ENCODE measurements at places on chromosomes 5 and 9.

- DNase-seq: no peak
Measured at GRCh38 chr9:80004714-80005113, 432.9 kb downstream of the TLE4 start.

GRCh38 chr5:135740475-135740874 lies 94.0 kb upstream of the SLC25A48 start:
- no peak for DNase-seq

DNA sequence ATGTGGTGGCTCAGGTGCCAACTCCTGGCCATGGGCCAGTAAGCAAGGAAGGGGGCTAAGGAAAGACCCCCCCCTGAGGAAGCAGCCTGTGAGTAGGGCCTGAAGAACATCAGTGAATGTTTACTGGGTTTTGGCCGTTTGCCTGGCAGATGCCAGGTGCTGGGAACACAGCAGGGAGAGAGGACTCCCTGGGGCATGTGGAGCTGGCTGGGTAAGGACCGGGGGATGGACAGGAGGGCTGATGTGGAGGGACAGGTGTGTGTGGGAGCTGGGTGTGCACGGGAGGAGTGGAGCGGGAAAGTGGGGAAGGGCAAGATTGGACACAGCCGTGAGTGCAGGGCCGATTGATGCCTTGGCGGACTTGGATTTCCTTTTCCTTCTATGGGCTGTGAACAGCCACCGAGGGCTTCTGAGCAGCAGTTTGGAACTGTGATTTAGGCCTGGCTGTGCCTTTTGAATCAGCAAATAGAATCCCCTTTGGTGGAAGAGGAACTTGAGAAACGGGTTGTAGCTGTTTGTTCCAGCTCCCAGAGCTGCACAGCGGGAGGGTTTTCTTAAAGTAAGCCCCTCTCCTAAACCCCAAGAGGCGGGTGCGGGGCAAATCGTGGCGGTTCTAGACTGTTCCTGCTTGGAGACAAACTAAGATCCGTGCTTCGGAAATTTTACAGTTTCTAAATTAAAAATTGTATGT lies 3.1 kb downstream of the HMCN2 start:
- DNase-seq: no peak

- DNase-seq: no peak
Measured at GRCh38 chr5:53303105-53303504, 177.3 kb upstream of the FST start.

- no peak for DNase-seq
Measured at GRCh38 chr9:78196258-78196657, 39.6 kb upstream of the CEP78 start.

DNA sequence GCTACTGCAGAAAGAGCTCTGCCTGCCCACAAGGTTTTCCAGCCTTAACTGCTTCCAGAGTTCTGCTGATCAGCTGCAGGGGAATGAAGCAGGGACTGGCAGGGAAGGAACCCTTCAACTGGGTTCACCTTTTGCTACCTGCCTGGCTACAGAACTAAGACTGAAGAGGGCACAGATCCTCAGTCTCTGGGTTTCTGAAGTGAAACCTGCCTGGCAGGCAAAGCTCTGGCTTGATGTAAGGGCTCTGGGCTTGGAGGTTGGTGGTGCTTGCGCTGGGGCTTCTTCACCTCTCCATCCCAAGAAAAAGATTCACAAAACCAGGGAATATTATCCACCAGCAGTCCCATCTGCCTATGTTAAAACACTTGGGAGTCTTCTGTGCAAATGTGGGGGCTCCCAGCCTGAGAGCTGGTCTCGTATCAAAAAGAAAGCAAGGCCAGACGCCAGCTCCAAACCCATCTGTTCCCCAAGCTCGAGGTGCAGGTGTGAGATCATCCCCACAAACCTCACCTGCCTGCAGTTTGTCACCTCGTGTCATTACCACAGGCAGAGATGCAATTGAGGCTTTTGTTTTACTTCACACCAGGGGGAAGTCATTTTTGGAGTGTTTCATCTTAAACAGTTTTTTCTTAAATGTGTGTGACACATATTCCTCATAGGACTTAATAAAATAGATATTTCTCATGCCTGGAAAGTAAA lies 58.3 kb downstream of the BNC2 start:
- no peak for DNase-seq

DNA sequence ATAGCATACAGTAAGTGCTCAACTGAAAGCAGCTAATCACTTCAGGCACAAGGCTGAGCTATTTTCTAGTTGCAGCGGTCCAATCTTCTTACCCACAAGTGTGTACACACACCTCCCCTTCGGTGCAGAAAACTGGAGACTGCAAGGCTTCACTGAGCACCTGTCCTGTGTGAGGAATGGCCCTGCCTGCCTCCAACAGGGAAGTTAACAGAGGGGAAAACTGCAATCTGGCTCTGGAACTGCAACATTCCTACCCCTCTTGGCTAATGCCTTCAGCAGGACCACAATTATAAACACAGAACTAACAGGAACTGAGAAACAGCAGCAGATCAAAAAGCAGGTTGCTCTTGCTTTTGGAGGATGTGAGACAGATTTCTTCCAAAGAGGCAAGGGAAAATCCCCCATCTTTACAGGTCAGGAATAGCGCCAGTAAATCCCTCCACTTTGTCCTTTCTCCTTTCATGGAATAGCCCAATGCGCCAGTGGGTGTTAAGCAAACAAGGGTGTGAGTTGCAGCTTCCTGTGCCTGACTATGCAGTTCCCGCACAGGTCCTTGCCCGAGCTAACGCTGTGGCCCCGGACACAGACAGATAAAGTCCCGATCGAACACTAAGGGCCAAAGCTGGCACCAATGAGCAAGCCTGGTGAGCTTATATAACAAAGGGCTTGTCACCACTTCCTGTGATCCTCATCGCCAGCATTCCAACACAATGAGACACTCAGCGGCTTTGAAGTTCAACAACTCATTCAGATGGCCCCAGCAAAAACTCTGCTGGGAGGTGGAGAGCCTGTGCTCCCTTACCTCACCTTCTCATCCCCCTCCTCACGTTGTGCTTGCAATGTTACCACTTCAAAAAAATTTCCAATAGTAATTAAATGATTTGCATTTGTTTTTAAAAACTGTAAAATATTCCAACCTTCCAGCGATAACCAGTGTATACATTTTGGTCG lies 21.5 kb downstream of the SHB start:
- no peak for DNase-seq
